ENCODE measurements at places on chromosomes 2 and 18.

DNA sequence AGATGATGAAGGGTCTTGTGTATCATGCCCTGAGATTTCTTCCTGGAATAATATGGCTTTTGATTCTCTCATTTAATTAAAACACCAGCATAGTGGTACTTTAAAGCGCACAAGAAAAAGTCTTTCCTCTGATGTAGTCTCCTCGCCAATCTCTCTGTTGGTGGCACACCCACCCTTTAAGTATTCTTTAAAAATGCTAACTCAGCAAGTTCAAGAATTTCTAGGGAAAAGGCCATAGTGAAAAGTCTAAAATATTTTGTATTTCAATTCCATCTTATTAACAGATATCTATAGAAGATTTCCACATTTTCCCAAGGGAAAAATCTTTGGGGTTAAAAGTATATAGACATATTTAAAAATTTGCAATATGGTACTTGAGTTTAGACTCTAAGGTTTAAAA lies 34.7 kb downstream of the ACMSD start:
- DNase-seq, result no peak

GRCh38 chr2:50612306-50612705 lies 419.6 kb downstream of the NRXN1 start:
- no peak for DNase-seq

DNA sequence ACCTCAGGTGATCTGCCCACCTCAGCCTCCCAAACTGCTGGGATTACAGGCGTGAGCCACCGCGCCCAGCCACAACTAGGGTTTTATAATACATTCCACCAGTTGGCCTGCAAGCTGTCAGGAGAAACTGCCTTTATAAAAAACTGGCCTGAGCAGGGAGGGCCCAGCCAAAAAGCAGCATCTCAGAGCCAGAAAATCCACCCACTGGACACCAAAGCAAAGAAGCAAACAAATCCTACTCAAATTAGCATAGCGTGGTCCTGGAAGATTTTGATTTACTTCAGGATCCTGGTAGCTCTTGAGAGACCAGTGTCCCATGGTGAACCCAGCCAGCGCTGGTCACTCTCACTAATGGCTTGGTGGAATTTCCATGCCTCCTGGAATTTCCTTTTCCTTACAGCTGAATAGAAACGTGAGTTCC lies 60.0 kb upstream of the PXDN start:
- DNase-seq, result no peak

- DNase-seq, result no peak
These were observed 48.3 kb downstream of the COL3A1 start for GRCh38 chr2:189022492-189022891.

GRCh38 chr2:85134255-85134895 lies 1.2 kb downstream of the TCF7L1 start:
- no peak for DNase-seq

GRCh38 chr2:30772021-30772705 lies 35.1 kb downstream of the CAPN13 start:
- DNase-seq, result no peak

DNA sequence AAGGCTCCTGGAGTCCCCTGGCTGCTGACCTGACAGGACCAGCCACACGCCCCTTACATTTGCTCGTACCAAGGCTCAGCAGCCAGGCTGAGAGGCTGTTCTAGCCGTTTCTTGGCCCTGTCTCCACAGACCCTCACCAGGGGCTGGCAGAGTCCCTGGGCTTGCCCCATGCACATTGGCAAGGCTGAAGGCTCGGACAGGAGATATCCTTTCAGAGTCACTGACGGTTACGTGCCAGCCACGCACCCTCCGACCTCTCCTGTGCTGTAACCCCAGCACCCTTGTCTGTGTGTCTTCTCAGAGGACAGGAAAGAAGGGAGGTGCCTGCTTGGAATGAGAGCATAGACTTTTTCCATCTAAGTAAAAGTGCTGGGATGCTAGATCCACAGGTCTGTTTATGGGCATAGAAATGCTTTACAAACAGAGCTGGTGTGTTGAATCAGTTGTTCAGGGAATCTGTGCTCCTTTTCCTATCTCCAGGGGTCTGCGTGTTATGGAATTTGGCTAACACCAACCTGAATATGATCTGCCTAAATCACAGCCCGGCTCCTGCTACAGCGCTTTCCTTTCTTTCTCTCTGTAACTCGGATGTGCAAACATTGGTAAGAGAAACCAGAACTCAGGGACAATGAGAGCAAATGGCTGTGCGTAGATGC lies 41.0 kb downstream of the COPS8 start:
- no peak for DNase-seq

DNA sequence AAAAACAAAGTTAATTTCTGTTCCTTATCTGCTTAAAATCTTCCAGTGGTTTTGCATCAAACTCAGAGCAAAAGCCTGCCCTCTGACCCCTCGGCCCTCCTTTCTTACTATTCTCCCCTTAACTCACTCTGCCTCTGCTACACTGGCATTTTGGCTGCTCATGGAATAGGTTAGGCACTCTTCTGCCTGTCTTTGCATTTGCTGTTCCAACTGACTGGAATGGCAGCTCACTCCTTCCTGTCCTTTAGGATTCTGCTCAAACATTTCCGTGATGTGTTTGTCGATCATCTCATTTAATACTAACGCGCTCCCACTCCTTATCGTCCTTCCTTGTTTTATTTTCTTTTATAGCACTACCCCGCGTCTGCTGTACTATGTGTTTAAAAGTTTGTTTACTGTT lies 815 bp downstream of the CEBPZ start:
- DNase-seq, result no peak

- DNase-seq, result no peak
These were observed 57.2 kb downstream of the TSHZ1 start for GRCh38 chr18:75267643-75268363.

DNA sequence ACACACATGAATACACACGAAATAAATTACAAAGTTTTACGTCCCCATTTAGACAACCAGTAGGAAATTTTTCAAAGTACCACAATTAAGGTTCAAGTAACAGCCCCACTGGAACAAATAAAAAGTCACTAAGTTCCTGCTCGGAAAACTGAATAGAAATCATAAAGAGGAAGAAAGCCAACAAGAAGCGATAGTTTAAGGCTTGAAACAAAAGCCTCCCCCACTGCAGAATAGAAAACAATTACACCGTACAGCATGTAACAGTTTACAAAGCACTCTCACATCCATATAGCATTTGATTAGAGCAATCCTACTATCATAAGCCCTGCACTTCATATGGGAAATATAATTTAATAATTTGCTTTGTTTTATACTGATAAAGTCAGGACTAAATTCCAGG lies 15.5 kb downstream of the KLF7 start:
- DNase-seq, result no peak

DNA sequence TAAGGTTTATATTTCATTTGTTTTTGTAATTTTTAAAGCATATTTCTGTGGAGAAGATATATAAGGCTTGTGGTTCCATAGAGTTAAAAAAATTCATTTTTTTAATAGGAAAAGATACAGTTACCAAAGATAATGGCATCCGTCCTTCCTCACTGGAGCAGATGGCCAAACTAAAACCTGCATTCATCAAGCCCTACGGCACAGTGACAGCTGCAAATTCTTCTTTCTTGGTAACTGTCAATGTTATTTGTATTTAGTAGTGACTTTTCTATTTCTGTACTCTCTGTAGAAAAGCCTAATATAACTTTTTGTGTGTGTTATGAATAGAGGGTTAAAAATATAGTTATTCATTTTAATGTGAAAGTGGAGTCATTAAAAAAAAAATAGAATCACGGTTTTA lies 35.1 kb downstream of the HADHB start:
- no peak for DNase-seq

GRCh38 chr18:6610466-6610865 lies 119.0 kb upstream of the ARHGAP28 start:
- DNase-seq, result no peak

DNA sequence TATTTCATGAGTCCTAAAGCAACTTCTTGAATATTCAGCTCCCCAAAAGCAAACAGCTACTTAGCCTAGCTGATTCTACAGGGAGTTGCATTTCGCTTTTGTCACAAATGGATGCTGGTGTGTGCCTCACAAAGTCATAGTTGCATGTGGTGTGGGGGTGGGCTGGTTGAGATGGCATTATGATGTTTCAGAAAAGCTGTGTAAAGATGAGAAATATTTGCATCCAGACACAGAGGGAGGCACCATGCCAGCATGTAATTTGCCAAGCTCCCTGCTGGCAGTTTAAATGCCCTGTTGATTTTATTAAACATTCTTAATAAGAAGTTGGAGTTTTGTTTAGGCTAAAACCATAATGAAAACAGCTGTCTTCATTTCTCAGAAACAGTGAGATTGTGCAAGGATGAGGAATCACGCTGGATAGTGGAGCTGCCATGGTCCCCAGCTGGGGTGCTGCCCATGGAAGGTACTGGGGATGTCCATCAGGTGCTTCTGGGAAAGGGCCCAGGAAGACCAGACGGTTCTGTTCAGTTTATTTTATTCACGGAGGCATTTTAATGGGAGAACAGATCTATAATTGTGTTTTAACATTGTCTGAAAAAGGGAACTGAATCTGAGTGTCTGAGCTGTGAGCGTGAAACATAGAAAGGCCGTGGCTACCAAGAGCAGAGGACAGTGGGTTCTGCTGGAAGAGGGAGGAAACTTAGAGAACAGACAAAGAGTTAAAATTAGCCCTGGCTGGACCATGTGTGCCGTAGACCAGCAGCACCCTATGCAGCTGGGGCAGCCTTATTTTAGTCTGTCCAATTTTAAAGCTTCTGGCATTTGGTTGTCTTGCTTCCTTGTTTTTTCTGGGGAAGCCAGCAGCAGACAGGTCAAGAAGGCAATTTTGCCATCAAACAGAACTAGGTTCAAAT lies 177.1 kb downstream of the FAM210A start:
- DNase-seq, result no peak

- DNase-seq, result no peak
These were observed 97.9 kb upstream of the TAF1B start for GRCh38 chr2:9745153-9745899.

GRCh38 chr2:22521620-22522019 lies 863.4 kb upstream of the KLHL29 start:
- no peak for DNase-seq

GRCh38 chr2:130778781-130779180 lies 23.4 kb downstream of the AMER3 start:
- DNase-seq, result no peak

DNA sequence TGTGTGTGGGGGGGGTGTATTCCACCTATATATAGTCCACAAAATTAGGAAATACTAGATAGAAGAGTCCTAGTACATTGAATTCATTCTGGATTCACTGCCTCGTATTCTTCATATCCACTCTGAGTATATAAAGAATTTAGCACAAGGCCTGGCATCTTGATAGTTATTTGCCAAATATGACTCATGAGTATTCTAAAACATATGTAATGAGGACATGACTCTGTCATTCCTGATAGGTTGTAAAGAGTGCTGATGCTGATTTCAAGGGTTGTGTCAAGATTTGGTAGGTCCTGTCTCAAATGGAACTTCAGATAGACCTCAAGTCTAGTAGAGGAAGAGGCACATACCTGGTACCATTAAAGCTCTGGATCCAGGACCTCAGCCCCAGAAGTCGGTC lies 173.4 kb upstream of the BOD1L2 start:
- DNase-seq, result no peak

GRCh38 chr2:85137156-85137555 lies 4.0 kb downstream of the TCF7L1 start:
- DNase-seq, result no peak

GRCh38 chr2:23838996-23839395 lies 87.9 kb downstream of the ATAD2B start:
- no peak for DNase-seq

GRCh38 chr2:106189764-106190468 lies 4.2 kb downstream of the UXS1 start:
- DNase-seq, result no peak

GRCh38 chr2:165450156-165450555 lies 19.3 kb upstream of the CSRNP3 start:
- no peak for DNase-seq

DNA sequence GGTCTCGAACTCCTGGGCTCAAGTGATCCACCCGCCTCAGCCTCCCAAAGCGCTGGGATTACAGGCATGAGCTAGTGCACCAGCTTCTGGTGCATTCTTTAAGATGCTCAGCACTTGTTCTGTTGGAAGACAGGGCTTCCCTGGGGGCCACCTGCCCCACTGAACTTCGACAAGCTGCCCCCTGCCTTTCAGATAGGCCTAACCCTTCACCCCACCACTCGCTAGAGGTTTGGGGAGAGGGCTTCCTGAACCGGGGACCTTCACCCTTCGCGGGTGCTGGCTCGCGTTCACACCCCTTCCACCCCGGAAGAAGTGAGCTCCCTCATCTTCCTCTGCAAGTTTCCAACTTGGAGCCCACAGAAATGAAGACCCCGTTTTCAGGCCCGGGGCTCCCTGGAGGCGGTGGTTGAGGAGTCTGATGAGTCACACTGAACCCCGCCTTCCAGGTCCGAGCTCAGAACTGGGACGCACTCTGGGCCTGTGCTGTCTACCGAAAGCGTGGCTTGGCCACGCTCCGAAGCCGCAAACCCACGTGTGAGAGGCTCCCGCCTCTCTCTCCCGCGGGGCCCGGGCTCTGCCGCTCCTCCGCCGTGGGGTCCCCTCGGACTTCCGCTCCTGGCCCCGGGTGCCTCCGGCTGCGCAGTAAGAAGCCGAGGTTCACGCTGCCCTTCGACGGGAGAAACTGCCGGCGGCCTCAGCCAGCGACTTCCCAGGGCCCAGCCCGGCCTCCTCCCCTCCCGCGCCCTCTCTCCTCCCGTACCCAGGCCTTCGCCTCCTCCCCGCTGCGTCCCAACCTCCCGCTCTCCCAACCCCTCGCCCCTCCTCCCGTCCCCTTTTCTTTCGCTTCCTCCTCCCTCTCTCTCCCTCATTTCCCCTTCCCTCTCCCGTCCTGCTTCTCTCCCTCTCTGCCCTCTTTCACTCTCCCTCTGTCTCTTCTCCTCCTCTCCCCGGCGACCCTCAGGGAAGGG lies 47.5 kb upstream of the SP3 start:
- no peak for DNase-seq

- DNase-seq, result no peak
These were observed 17.6 kb upstream of the DNER start for GRCh38 chr2:229731916-229732315.

DNA sequence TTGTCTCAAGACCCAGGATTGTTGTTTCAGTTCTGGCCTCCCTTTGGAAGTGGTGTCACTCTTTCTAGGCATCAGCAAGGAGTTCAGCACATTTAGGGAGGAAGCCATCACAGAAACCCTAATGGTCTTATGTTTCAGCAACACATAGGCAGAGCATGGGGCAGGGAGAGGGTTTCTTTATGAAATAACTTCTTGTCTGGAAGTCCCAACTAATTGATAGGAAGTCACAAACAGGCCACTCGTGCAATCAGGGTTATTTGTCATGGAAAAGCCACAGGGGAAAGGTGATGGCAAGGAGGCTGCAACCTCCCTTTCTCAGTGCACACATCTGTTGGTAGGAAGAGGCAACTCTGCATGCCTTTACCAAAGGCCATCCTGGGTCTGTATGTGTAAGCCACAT lies 103.0 kb downstream of the BCL11A start:
- no peak for DNase-seq
